Suppressor macrophage treated with lipopolysaccharide for 1 hour (primary cell): ENCODE measurements at places on chromosomes 12 and 14.

DNA sequence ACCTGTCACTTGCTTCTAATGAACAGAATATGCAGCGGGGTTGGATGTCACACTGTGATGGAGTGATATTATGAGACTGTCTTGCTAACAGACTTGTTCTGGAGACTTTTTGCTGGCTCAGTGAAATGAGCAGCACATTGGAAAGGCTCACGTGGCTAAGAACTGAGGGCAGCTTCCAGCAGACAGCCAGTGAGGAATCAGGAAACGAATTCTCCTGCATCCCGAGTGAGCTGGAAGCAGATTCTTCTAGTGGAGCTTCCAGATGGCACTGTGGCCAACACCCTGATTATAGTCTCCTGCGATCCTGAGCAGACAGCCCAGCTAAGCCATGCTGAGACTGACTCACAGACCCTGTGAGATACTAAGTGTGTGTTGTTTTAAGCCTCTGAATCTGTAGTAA, 16.1 kb upstream of the TSPAN9 start:
- DNase-seq: no peak

GRCh38 chr12:68944296-68945076, 11.5 kb upstream of the CPM start:
- DNase-seq: no peak

DNA sequence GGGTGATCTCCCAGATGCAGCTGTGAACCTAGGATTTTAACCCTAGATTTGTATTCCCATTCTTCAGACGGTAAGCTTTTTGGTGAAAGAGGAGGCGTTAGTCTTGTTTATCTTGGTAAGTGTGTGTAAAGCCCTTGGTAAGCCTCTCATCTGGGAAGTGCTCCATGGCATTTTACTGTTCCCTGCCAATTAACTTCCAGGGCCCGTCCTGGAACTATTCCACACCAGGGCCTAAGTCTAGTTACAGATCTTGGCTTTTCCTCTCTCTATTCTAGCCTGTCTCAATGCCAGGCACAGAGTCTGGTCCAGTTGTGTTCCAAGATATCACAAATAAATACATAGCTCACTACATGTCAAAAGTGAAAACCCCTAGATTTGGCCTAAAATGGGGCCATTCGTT, 42.4 kb downstream of the YEATS4 start:
- DNase-seq: no peak

GRCh38 chr12:38166225-38166624, 150.3 kb upstream of the ALG10B start:
- DNase-seq: no peak

DNA sequence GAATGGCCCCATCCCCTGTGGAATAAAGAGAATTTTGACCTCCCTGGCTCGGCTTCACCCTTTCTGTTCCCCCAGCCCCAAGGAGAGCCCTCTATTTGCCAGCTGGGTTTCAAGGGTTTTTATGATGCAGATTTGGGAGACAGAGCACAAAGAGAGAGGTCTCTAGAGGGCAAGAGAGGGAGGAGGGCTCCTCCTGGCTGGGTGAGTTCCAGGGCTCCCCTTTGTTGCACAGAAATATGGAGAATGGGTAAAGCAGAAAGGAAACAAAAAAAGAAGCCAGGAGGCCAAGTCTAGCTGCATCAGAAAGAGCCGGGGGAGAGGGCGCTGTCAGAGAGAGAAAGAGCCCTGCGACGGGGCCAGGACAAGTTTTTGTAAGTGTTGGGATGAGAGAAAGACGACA, 319.6 kb upstream of the RTL1 start:
- DNase-seq: no peak

- no peak for DNase-seq
These were observed 32.5 kb downstream of the SRGAP1 start for GRCh38 chr12:63876980-63877379.

GRCh38 chr14:102220031-102220430, 80.3 kb downstream of the WDR20 start:
- DNase-seq: no peak
